ENCODE measurements at places on chromosomes 7 and 10.

GRCh38 chr7:2037808-2038522, 194.8 kb downstream of the MAD1L1 start:
- DNase-seq, result no peak

DNA sequence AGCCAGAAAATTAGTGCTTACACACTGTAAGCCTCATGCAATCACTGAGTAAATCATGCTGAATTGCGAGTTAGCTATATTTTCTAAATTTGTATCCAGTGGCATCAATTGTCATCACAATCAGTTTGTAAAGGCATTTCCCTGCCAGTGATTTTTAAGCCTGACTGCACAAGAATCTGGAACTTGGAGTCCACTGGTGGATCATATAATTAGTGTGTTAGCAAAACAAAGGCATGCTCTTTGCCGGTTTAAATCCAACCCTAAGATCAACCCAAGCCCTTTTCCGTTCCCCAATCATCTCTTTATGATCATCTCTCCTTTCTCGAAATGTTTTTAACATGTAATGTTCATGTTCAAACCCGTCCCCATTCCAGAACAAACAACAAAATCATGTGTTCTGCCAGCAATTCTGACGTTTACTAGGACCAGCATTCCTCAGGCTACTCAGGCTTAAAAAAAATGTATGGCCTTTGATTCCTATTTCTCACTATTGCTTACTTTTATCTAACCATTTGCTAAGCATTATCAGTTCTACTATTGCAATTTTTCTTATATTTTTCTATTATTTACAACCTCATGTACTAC, 649.2 kb downstream of the SORCS1 start:
- DNase-seq, result no peak

DNA sequence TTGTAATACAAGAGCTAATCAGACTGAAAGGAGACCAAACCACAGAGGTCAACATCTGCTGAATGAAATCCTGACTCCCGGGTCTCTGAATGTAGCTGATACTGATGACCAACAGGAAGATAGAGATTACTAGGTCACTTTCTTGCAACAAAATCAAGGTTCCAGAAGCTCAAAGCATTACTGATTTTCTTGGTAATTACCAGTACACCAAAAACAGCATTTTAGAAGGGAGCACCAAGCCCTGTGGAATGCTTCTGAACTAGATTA, 177.7 kb downstream of the SLC25A13 start:
- no peak for DNase-seq

DNA sequence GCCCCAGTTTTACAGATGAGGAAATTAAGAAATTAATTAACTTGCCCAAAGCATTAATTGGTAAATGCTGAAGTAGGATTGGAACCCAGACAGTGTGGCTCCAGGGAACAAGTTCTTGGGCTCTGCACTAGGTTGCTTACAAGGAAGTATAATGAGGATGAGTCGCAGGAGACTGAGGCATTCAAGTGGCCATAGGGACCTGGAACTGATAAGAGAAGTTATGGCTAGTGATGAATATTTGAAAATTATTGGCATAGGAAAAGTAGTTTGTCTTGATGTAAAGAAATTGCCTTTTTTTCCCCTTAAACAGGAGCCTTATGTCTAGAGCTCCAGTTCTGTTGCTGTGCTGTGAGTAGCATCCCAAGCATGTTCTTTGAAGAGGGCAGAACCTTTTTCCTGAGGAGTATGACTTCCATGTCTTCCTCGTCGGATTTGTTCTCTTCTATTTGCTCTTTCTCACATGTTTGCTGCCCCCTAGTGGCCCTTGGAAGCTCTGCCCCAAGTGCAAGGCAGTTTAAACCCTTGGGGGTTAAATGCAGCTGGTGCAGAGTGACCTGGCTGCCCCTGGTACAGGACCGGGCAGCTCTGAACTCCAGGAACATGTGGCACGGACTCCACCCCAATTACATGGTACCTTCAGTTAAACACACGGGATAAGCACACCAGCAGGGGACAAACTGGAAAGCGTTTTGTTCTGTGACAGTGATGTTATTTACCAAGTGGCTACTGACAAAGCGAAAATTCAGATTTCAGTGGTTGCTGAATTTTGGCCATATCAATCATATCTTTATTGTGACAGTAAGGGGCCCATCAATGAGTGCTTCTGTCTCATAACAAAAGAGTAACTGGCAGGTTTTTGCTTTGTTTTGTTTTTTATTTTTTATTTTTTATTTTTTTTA, 148.8 kb downstream of the HECW1 start:
- peak; percentile 36 for DNase-seq

DNA sequence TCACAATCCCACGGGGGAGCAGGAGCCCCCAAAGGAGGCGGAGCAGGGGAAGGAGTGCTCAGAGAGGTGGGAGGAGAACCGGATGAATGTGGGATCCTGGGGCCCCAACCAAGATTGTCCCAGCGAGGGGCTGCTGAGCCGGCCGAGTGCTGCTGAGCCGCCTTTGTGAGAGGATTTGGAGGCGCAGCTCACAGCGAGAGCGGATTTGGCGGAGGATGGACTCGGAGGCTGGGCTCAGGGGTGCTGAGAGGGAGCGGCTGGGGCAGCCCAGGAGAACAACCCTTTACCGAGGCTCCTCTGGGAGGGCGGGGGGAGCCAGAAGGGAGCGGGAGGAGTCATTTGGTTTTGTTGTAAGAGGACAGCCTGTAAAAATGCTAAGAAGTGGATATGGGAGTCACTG, 23.0 kb downstream of the GHRHR start:
- no peak for DNase-seq

DNA sequence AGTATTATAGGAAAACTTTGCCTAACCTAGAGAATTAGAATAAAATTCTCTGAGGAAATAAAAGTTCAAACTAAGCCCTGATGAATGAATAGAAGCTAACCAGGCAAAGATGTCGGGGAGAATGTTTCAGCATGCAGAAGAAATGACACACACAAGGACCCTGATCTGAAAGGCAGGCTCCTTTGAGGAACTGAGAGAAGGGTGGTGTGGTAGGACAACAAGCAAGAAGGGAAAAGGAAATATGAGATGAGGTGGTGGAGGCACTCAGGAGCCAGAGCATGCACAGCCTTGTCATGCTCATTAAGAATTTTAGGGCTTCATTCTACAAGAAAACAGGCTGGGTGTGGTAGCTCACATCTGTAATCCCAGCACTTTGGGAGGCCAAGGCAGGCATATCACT, 90.6 kb downstream of the ARHGAP12 start:
- DNase-seq, result no peak

DNA sequence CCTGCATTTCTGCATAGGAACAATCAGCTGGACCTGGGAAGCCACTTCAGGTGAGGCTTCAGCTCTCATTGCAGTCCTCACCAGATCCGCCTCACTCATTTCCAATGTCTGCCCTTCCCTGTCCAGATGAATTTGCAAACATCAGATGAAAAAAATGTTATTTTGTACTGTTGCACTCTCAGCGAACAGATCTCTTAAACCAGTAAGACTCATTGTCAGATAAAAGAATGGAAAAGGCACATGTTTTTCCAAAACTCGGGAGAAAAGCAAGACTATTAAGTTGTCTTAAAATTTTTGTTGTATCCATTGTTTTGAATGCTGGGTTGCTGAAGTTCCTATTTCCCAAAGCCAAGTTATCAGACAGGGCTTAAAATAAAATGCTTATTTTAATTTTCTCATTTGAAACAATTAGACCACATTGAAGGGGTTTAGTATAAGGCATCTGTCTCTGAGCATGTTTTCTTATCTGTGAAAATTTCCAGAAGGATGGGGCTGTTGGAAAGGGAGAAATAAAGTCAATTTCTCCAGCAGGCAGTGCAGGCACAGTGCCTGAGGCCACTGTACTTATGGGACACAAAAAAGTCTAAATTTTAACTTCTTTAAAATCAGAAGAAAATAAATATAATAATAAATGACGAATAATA, 396.8 kb downstream of the KCNMA1 start:
- DNase-seq, result no peak

GRCh38 chr10:51139176-51139575, 64.9 kb downstream of the PRKG1 start:
- no peak for DNase-seq

DNA sequence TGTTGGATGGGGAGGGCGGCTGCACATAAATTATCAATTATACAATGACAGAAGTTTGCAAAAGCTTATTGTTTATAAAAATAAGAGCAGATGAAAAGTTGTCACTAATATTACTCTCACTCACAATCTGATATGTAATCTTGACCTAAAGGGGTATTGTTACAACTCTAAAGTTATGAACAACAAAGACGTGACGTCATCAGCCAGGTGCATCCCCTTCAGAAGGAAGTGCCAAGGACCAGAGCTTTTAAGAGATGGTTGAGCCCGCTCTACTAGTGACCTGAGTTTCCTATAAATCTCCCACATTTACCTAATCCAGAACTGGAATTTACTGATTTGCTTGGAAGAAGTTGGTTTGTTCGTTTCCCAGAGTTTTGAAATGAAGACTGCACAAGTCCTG, 247.7 kb upstream of the MGMT start:
- no peak for DNase-seq

- no peak for DNase-seq
Measured at GRCh38 chr7:92366730-92367129, 80.6 kb upstream of the GATAD1 start.

DNA sequence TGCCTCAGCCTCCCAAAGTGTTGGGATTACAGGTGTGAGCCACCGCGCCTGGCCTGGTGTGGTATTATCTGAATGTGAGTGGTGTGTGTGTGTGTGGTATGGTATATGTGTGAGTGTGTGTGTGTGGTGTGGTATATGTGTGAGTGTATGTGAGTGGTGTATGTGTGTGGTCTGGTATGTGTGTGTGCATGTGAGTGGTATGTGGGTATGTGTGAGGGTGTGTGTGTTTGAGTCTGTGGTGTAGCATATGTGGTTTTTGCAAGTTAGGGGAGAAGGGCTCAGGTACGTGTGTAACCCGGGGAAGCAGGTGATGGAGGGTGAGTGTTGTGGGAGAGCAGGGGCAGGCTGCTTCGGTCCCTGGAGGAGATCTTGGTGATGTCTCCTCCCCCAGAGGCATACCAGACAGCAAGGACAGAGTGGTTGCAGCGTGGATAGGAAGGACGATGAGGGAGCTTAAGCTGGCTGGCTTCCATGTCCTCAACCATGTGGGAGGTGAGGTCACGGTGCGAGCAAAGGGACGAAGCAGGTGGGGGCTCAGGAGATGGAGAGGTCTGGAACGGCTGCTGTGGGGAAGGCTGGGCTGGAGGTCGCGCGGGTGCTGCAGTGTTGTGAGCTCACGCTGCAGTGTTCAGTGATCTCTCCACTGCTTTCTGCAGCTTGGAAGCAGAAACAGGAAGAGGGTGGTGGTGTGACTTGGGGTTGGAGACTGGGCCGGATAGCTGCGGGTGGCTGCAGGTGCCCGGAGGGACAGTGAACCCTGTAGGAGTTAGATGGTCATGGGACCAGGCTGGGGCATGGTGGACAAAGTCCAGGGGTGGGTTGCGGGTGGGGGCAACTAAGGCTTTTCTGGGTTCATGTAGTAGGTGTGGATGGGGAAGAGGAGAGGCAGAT, 5.0 kb downstream of the ZYX start:
- no peak for DNase-seq

DNA sequence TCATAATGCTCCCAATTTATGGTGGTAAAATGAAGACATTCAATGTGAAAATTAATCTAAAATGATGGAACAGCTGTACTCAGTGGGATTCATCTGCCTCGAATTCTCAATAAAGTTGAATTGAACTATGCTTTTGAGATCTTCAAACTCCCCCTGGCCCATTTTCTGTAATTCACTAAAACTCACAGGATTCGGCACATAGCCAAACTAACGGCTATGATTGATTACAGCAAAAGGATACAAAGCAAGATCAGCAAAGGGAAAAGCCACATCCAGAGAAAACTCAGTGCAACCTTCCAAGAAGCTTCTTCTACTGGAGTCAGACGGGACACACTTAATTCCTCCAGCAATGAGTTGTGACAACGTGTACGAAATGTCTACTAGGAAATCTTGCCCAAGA, 307.5 kb downstream of the CNTNAP2 start:
- no peak for DNase-seq

GRCh38 chr7:147298611-147299043, 1182.0 kb downstream of the CNTNAP2 start:
- no peak for DNase-seq

DNA sequence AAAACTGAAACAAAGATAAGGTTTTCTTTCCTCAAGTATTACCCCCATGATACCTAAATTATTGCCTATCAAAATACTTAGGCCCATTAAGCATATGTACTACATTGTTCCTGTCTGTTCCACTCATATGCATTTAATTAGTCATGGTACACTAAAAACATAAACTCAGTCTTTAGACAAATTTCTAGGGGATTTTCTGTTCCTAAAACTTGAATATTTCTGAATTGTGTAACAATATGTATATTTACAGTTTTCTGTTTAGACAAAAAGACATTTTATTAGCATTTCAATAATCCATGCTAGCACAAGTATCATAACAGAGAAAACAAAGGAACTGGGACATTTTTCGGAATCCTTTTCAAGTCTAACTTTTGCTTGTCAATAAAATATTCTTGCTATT, 234.2 kb downstream of the CRPPA start:
- no peak for DNase-seq

DNA sequence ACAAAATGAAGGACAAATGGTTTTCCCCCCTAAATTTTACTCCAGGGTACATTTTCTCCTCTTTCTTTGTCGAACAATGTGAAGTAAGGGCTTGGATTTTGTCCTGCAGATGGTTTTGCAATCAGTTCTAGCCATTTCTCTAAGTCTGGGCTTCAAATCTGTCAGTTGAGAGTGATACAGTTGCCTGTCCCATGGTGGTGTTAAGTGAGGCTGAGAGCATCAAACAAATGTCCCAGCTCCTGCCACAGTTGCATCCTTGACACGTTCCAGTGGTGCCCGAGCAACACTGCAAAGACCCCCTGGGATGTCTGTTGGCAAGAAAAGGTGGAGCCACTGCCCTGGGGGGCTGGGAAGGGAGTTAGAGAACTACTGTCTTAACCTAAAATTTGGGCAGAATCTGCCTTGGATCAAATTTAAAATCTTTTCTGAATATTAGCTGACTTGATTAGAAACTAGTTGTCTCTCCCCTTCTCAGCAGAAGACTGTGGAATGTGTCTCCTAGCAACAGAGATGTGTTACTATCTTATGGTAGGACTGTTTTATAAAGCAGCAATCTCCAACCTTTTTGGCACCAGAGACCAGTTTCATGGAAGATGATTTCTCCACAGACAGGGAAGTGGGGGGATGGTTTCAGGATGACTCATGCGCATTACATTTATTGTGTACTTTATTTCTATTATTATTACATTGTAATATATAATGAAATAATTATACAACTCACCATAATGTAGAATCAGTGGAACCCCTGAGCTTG, 102.0 kb upstream of the STEAP1B start:
- DNase-seq, result no peak

- no peak for DNase-seq
Measured at GRCh38 chr7:47586925-47587324, 5.0 kb upstream of the TNS3 start.

GRCh38 chr7:151088856-151089699, 2.8 kb downstream of the AGAP3 start:
- DNase-seq, result no peak

GRCh38 chr10:14594878-14595525, 179.7 kb downstream of the FAM107B start:
- no peak for DNase-seq

DNA sequence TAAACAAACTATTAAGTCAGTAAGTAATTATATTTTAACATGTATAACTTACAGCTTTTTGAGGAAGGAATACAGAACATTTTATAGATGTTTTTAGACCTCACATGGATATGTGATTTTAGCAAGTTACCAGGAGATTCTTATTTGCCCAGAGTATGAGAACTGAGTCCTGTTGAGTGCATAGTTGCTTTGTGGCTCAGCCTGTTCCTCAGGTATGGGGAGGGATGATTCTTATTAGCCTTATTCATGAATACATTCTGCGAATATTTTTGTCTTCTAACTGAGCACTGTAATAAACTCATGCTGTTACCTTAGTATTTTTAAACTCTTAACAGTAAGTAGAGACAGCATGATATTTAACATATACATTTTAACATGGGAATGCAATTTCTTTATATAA, 17.9 kb downstream of the BTAF1 start:
- DNase-seq, result no peak

Data from GM12891 (cell line).